ENCODE measurements at places on chromosomes 12 and 14.

GRCh38 chr12:31019976-31020375 is 53.7 kb upstream of the DDX11 start:
- no peak for DNase-seq

DNA sequence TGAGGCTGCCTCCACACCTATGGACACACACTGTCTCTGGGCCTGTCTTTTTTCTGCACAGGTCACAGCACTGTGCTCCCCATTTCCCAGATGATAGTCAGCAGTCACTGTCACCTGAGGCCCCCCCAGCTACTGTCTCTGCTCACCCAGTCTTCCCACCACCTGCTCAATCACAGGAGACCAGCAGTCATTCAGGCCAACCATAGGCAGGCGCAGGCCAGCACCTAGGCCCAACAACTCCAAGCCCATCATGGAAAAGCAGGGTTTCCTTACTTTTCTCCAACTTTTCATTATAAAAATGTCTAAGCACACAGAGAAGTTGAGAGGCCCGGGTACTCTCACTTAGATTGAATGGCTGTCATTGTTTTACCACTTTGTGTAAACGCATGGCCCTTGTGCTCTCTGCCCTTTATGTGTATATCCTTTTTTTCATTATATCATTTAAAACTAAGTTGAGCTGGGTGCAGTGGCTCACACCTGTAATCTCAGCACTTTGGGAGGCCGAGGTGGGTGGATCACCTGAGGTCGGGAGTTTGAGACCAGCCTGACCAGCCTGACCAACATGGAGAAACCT is 7.1 kb downstream of the PXN start:
- no peak for DNase-seq

DNA sequence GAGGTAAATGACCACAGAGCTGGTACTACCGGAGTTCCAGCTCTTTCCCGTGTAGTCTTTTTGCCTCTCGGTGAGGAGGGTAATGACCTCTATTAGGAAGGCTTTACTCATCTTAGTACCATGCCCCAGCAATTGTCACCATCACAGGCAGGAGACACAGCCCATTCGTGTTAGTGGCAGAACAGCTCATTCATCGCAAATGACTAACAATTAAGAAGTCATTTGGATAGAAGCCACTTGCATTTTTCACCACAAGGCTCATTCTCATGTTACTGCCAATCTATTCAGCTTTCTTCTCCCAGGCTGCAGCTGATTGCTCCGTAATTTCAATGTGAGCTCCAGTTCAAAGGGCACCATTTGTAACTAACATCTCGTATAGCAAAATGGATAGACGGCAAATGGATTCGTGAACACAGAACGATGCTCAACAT is 718.8 kb upstream of the TMEM132C start:
- no peak for DNase-seq

GRCh38 chr12:6946033-6946919 is 2.5 kb downstream of the C12orf57 start:
- peak; percentile 90 for DNase-seq

DNA sequence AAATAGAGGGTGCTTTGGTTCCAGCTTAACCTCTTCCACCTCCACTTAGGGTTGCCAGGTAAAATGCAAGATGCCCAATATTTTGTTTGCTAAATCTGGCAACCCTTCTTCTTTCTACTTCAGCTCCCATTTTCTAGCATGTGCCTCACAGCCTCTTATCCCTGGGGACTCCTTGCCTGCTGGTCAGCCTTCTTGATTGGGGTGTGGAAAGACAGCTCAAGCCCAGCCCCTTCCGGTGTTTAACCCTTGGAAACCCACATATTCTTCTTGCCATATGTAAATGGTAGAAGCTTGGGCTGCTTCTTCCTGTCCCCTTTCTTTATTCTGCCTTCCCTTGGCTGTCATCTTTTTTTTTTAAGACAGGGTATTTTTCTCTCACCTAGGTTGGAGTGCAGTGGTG is 5.7 kb downstream of the SPIC start:
- DNase-seq, result no peak

- no peak for DNase-seq
Observed at GRCh38 chr12:565161-565560, 98.1 kb downstream of the NINJ2 start.

- no peak for DNase-seq
Observed at GRCh38 chr12:2039034-2039433, 13.8 kb upstream of the CACNA1C start.

DNA sequence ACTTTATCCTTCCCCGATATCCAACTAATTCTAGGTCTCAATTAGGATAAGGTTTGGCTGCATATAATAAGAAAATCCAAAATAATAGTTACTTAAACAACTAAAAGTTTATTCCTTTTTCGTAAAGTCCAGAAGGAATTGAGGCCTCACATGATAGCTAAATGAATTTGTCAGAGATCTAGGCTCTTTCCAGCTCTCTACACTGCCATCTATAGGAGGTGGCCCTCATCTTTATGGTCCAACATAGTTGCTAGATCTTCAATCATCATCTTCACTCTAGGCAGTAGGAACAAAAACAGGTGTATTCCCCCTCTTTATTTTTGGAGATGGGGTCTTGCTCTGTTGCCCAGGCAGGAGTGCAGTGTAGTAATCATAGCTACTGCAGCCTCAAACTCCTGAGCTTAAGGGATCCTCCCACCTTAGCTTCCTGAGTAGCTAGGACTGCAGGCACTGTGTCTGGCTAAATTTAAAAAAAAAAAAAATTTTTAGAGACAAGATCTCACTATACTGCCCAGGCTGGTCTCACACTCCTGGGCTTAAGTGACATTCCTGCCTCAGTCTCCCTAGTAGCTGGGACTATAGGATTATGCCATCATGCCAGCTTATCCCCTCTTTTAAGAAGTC is 46.5 kb upstream of the SAV1 start:
- DNase-seq, result peak; percentile 4

DNA sequence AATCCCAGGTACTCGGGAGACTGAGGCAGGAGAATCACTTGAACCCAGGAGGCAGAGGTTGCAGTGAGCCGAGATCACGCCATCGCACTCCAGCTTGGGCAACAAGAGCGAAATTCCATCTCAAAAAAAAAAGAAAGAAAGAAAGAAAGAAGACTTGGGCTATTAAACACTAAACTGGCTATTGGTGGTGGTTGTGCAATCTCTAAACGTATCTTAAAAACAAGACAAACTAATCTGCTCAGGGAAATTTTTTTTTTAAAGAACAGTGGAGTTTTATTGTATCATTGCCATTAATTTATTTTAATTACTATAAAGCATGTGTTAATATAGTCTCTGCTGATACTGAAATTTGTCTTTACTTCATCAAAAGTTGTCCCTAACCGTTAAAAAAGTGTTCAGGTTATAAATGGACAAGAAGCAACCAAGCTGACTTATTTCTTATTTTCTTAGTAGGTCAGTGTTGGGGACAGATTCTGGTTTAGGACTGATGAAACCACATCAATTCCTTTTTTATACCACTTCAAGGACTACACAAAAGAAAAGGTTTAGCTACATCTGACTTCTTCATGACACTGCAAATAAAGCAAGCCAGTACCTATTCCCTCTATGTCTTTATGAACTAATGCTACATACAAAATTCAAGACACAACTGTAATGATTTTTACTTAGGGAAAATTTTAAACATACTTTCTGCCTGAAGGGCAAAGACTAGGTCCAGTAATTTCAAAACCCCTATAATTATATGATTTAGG is 68.7 kb upstream of the KRAS start:
- DNase-seq, result no peak

GRCh38 chr14:96920820-96921219 is 123.6 kb downstream of the VRK1 start:
- no peak for DNase-seq

- DNase-seq, result no peak
Observed at GRCh38 chr12:68233498-68233897, 7.9 kb upstream of the IL26 start.

- DNase-seq, result no peak
Observed at GRCh38 chr14:50875359-50876070, 3.7 kb downstream of the ABHD12B start.

GRCh38 chr14:89058697-89059096 is 234.2 kb downstream of the TTC8 start:
- DNase-seq, result no peak

- no peak for DNase-seq
Observed at GRCh38 chr12:69996241-69996640, 171.2 kb downstream of the MYRFL start.

- no peak for DNase-seq
Observed at GRCh38 chr14:90846511-90846910, 30.3 kb upstream of the TTC7B start.

GRCh38 chr12:119857041-119857591 is 20.0 kb downstream of the CIT start:
- no peak for DNase-seq

- DNase-seq, result no peak
Observed at GRCh38 chr12:116380108-116380507, 102.6 kb upstream of the MED13L start.

GRCh38 chr14:58395812-58396788 is at the start of gene TOMM20L:
Gene TOMM20L, plus strand, starts transcription at chr14:58395930. Its CDS starts 28 bp downstream, at chr14:58395958.
- peak; percentile 71 for DNase-seq

DNA sequence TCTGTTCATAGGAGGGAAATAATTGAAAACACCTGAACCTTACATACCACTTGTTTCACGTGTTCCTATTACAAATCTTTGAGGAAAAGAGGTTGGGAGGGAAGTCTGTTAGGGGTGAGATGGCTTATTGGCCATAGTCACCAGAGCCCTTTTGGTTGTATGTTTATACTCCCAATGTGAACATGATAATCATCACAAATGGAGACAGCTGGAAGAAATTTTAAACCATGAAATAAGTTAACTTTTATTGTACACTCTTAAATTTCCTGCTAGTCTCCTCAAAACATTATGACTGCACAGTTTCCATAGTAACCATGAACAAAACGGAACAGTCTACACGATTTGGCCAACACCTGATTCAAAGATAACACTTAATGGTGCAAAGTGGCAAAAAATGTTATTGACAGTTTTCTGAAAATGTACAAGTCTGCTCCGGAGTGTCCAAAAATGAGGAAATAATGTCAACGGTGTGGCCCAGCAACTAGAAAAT is 56.9 kb downstream of the LMNTD1 start:
- no peak for DNase-seq

- DNase-seq, result no peak
Observed at GRCh38 chr14:104421401-104421821, 158.2 kb upstream of the C14orf180 start.

GRCh38 chr12:3076730-3077571 is at the start of gene TSPAN9:
Gene TSPAN9, plus strand, starts transcription at chr12:3077379. Its CDS starts 123,815 bp downstream, at chr12:3201194.
- DNase-seq, result peak; percentile 63

DNA sequence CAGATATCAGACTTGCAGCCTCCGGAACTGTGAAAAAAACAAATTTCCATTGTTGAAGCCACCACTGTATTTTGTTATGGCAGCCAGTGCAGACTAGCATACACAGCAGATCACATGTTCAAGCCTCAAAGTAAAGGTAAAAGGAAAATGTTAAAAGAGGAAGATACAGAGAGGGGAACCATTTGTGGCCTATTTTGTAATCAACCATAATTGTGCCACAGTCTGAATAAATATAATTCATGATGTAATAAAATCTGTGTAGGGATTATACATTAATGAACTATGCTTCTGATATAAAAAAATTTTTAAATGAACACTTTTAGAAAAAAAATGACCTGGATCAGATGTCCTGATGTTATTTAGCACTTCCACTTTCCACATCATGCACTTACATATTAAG is 79.6 kb downstream of the SLC16A7 start:
- DNase-seq, result no peak

- peak; percentile 42 for DNase-seq
Observed at GRCh38 chr12:94872971-94873733, 130.3 kb downstream of the NDUFA12 start.

DNA sequence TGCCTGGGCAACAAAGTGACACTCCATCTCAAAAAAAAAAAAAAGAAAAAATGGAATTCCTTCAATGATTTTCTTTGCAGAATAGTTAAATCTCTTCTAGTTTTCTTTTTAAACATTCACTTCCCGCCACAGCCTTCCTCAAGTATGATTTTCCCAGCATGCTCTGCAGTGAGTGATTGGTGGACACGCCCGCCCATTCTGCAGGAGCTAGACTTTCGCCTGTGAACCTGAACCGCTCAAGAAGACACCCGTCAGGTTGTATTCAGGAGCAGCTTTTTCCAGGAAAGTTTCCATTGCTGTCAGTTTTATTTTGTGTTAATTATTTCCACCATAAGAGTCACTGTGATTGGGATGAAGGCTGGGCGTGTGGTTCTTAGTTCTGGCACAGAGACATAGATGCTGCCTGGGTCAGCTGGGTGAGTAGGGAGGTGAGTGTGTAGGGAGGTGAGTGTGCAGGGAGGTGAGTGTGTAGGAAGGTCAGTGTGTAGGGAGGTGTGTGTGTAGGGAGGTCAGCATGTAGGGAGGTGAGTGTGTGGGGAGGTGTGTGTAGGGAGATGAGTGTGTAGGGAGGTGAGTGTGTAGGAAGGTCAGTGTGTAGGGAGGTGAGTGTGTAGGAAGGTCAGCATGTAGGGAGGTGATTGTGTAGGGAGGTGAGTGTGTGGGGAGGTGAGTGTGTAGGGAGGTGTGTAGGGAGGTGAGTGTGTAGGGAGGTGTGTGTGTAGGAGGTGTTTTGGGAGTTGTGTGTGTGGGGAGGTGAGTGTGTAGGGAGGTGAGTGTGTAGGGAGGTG is 76.2 kb downstream of the KIF26A start:
- DNase-seq, result no peak

DNA sequence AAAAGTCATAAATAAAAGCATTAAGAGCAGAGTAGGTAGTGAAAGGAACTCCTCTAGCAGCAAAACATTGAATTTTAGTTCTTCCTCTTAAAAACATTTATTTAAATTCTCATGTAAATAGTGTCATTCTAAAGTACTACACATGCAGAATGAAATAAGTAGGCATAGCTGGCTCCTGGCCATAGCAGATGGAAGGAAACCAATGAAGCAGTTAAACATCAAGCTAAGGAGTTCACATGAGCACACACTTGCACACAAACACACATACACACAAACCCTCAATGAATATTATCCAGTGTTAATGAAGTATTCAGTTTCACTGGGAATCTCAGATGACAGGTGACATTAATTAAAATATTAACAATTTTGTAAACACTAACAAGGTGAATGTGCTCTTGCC is 69.3 kb downstream of the SLC35F4 start:
- no peak for DNase-seq

GRCh38 chr12:104049903-104050356 is at the start of gene GLT8D2:
Gene GLT8D2, minus strand, starts transcription at chr12:104050187. Its CDS starts 30,539 bp downstream, at chr12:104019648.
- peak; percentile 40 for DNase-seq

GRCh38 chr12:99686142-99686541 is 38.6 kb downstream of the GARIN6 start:
- no peak for DNase-seq

GRCh38 chr12:123091230-123092150 is 59.4 kb downstream of the PITPNM2 start:
- no peak for DNase-seq

DNA sequence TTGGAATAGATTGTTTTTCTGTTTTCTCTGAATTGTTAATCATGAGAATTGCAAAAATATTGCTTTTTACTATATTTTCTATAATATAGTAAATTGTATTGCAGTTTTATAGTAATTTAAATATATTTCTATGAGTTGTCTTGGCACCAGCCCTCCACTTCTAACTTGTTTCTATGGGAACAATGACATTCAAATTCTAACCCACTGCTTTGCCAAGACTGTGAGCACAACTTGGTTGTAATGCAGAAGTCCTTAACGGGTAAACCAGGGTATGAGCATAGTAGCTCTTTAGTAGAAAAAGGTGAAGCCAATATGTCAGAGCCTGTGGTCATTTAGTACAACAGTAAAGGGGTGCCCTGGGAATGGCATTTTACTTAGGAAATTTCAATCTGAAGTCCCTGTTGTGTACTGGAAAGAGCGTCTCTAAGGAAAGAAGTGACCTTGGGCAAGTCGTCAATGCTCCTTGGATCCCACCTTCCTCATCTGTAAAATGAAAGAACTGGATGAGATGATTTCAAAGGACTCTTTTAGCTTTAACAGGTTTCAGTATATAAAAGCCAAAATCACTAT is 283.3 kb downstream of the ATP23 start:
- no peak for DNase-seq

Data from renal pelvis (tissue), 12 donors.